Cerebellum (tissue), 4 donors: ENCODE measurements at places on chromosomes 5 and 9. TPM values are rescaled to one million over a fixed set of nuclear protein-coding genes. Genes with fewer than 3 reads are reported as not detected.

NMUR2 gene
- total RNA-seq, result not detected

PIP5K1B gene
- 20.2 TPM for total RNA-seq

SPINK13 gene
- not detected for total RNA-seq

EFNA5 gene
- 22.9 TPM for total RNA-seq

NIM1K gene
- 6.3 TPM for total RNA-seq

C1QTNF3 gene
- total RNA-seq, result 52.7 TPM

PLAC8L1 gene
- not detected for total RNA-seq

PGM5 gene
- total RNA-seq, result 16.2 TPM

ST8SIA4 gene
- total RNA-seq, result 36.2 TPM

ENTPD8 gene
- 0.09 TPM for total RNA-seq

GABRG2 gene
- total RNA-seq, result 35.7 TPM

CMYA5 gene
- 3.2 TPM for total RNA-seq

FOXD4L6 gene
- 0.36 TPM for total RNA-seq

SLC36A2 gene
- not detected for total RNA-seq

F2RL1 gene
- total RNA-seq, result 1.2 TPM

PCDHAC1 gene
- total RNA-seq, result 32.4 TPM
